Smooth muscle cell of the pulmonary artery (primary cell): ENCODE measurements at places on chromosomes 5 and 9. TPM values are rescaled to one million over a fixed set of nuclear protein-coding genes. Genes with fewer than 3 reads are reported as not detected.

MEIKIN gene
- total RNA-seq, result not detected in 2 replicates

OTULINL gene
- total RNA-seq, result 0.46 and 1.0 TPM in 2 replicates

GTF2H2C gene
- 25.1 and 28.0 TPM in 2 replicates for total RNA-seq

NDUFB6 gene
- total RNA-seq, result 27.4 and 31.9 TPM in 2 replicates

ADAMTSL1 gene
- total RNA-seq, result 111 and 128 TPM in 2 replicates

PCDHA2 gene
- total RNA-seq, result 0.03 and 0.07 TPM in 2 replicates

CDKN2AIPNL gene
- 17.5 and 19.4 TPM in 2 replicates for total RNA-seq

CIZ1 gene
- 35.8 and 49.4 TPM in 2 replicates for total RNA-seq

OCLN gene
- 0.26 and 1.1 TPM in 2 replicates for total RNA-seq

NAIF1 gene
- 9.0 and 11.6 TPM in 2 replicates for total RNA-seq

CEP120 gene
- total RNA-seq, result 16.7 and 21.3 TPM in 2 replicates

CEP78 gene
- 9.8 and 10.7 TPM in 2 replicates for total RNA-seq

F12 gene
- total RNA-seq, result 0.17 TPM in 1 of 2 replicates, not detected in the other

IL5 gene
- total RNA-seq, result not detected in 2 replicates

IL7R gene
- total RNA-seq, result 5.4 and 9.8 TPM in 2 replicates

FSTL4 gene
- 0.07 TPM in 1 of 2 replicates, not detected in the other for total RNA-seq

MYOT gene
- not detected in 2 replicates for total RNA-seq

SSBP2 gene
- total RNA-seq, result 22.1 and 22.6 TPM in 2 replicates

ARHGEF28 gene
- 6.1 and 50.8 TPM in 2 replicates for total RNA-seq

ANKRD34B gene
- not detected in 2 replicates for total RNA-seq

NUTM2F gene
- not detected in 2 replicates for total RNA-seq

DOCK8 gene
- total RNA-seq, result 0.07 and 0.26 TPM in 2 replicates

PLAC8L1 gene
- total RNA-seq, result 0.20 and 0.52 TPM in 2 replicates

PPIC gene
- 77.2 and 93.4 TPM in 2 replicates for total RNA-seq

PRRT1B gene
- total RNA-seq, result not detected in 2 replicates

PDE6A gene
- not detected in 2 replicates for total RNA-seq

PCDHGA9 gene
- total RNA-seq, result 5.2 and 5.5 TPM in 2 replicates

LCN1 gene
- total RNA-seq, result 0.20 and 0.43 TPM in 2 replicates

C6 gene
- 0.26 TPM in 1 of 2 replicates, not detected in the other for total RNA-seq

FBXO38 gene
- total RNA-seq, result 59.7 and 69.2 TPM in 2 replicates

PDGFRB gene
- 195 and 656 TPM in 2 replicates for total RNA-seq

KLHL9 gene
- total RNA-seq, result 37.7 and 49.3 TPM in 2 replicates

ERMP1 gene
- 27.4 and 31.9 TPM in 2 replicates for total RNA-seq

IFNA4 gene
- total RNA-seq, result not detected in 2 replicates
